ENCODE measurements at places on chromosomes 2 and 18.
A peak's percentile ranks its signal among the peaks of the same experiment; 100 is the strongest.

GRCh38 chr2:118925981-118926380 lies 16.0 kb upstream of the MARCO start:
- no peak for DNase-seq

- DNase-seq = no peak
Measured at GRCh38 chr2:116988303-116988702, 826.2 kb upstream of the DDX18 start.

DNA sequence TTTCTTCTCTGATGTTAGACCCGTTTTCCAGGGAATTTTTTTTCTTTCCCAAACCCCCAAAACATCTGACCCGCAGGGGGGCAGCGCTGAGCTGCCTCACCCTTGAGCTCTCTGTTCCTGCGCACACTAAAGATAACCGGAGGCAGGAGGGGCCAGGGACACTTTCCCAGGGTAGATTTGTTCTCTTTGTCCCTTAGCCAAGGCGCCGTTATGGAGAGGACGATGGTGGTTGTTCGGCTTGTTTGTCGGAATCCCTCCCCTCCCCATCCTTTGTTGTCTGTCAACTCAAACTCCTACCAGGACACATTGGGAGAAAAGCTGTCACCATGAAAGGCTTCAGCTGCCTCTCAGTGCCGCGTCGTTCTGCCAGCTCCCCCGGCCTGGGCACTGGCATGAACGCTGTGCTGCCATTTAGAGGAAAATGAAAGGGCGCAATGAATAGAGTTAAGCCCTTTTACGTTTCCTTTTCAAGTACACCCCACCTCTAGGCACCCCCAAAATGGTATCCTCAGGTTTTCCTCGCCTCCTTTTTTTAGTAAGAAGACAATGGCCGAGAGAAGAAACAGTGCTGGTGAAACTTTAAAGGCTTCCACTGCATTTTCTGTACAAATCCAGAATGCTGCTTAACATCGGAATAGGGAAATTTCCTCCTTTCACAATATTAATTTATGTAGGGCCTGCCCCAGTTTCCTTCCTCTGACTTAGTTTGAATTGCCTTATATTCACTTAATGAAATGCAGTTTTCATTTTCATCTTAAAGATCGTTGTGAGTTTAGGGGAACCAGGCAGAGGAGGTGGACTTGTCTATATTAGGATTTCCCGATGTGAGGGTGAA lies 62.1 kb downstream of the RND3 start:
- DNase-seq = no peak

GRCh38 chr2:108396845-108397244 lies 19.1 kb downstream of the SULT1C4 start:
- DNase-seq = no peak

DNA sequence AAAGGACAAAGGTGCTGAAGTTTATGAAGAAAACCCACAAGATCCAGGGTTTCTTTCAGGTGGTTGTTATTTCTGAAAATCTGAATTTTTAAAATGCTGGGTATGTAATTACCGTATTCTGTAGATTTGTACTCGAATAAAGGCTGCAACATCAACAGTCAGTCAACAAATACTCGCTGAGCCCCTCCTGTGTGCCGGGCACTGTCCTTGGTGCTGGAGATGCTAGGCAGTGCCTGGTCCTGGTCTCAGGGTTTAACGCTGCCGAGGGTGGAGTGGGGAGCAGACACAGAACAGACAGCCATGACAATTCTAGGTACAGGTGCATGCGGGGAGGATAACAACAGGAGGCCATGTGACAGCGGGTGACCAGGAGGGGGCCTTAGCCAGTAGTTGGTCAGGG lies 27.2 kb upstream of the PDIA6 start:
- DNase-seq = no peak

- no peak for DNase-seq
Measured at GRCh38 chr2:149019768-149020167, 18.7 kb upstream of the LYPD6B start.

- DNase-seq = no peak
Measured at GRCh38 chr2:153156743-153157142, 321.8 kb downstream of the RPRM start.

- no peak for DNase-seq
Measured at GRCh38 chr2:3774336-3774735, 71.0 kb downstream of the DCDC2C start.

DNA sequence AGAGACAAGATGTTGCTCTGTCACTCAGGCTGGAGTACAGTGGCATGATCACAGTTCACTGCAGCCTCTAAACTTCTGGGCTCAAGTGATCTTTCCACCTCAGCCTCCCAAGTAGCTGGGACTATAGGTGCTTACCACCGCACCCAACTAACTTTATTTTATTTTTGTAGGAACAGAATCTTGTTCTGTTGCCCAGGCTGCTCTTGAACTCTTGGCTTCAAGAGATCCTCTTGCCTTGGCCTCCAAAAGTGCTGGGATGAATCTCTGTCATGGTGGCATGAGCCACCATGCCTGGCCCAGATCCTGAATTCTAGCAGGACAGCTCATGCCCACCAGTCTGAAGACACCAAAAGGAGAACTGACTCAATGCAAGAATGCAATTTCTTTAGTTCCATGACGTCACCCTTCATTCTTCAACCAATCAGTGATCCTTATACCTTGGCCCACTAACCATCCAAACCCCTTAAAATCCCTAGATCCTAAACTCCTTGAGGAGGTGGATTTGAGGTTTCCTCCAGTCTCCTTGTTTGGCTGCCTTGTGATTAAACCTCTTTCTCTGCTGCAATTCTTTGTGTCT lies 25.6 kb upstream of the CXXC1 start:
- no peak for DNase-seq

- DNase-seq = no peak
Measured at GRCh38 chr2:23530909-23531276, 145.9 kb downstream of the KLHL29 start.

- no peak for DNase-seq
Measured at GRCh38 chr2:27705851-27706622, 42.3 kb downstream of the SLC4A1AP start.

DNA sequence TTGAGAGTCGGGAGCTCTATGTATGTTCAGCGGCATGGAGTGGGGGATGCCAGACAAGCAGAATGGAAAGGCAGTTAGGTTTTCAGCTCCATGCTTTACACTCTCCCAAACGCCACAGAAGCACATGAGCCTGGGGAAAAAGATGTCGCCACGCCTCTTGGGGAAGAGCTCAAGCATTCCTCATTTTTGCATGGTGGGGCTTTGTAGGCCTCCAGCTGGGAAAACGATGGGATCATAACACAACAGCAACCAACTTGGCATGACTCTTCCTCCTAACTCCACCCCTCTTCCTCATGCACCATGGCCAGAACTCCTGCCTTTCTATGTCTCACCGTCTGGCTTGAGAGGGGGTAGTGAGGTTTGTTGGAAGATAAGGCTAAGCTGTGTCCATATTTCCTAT lies 102.6 kb downstream of the PAX3 start:
- DNase-seq = no peak

GRCh38 chr18:2982022-2982421 lies 30.9 kb downstream of the LPIN2 start:
- no peak for DNase-seq

DNA sequence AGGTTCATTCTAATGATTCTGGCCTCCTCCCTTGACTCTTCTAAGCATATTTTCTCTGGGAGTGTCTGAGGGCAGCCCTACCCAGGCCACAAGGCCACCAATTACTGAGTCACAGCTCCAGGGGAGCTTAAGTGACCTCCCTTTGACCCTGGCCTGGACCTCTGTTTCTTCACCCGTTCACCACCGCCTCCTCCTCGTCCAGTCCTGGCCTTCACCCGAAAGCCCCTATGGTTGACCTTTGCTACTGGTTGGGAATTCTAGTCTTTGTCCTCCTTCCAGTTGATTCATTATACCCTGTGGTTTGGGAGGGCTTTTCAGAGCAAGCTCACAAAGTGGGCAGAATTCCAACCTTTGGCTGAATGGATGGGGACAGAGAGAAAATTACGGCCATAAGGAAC lies 72.6 kb downstream of the NRP2 start:
- DNase-seq = no peak

GRCh38 chr2:85264471-85264870 lies 63.3 kb downstream of the TGOLN2 start:
- DNase-seq = no peak

DNA sequence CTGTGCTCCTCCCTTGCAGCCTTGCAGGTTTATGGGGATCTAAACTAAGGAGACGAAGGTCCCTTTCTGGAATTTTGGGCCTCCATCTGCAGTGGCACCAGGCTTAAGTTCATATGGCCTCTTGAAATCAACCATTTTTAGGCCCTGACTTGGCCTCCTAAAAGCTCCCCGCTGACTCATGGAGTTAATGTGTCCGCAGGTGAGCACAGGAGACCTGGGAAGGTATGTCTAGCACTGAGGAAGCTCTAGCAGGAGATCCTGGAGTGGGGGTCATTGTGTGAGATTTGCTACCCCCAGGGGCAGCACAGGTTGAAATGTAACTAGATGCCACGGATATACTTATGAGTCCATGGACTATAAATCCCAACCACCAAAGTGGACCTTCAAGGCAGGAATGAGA lies 95.9 kb upstream of the CELF4 start:
- DNase-seq = no peak

GRCh38 chr2:61478086-61478485 lies 7.2 kb upstream of the USP34 start:
- no peak for DNase-seq

GRCh38 chr2:162917626-162918025 lies 79.1 kb upstream of the KCNH7 start:
- DNase-seq = no peak

GRCh38 chr2:138210487-138210886 lies 246.2 kb downstream of the HNMT start:
- no peak for DNase-seq

- no peak for DNase-seq
Measured at GRCh38 chr18:29979881-29980280, 1062.7 kb downstream of the DSC3 start.

- no peak for DNase-seq
Measured at GRCh38 chr2:12856934-12857601, 140.3 kb downstream of the TRIB2 start.

- no peak for DNase-seq
Measured at GRCh38 chr2:59884166-59884565, 669.3 kb downstream of the BCL11A start.

- DNase-seq = no peak
Measured at GRCh38 chr2:85446296-85447221, 28.0 kb downstream of the SH2D6 start.

DNA sequence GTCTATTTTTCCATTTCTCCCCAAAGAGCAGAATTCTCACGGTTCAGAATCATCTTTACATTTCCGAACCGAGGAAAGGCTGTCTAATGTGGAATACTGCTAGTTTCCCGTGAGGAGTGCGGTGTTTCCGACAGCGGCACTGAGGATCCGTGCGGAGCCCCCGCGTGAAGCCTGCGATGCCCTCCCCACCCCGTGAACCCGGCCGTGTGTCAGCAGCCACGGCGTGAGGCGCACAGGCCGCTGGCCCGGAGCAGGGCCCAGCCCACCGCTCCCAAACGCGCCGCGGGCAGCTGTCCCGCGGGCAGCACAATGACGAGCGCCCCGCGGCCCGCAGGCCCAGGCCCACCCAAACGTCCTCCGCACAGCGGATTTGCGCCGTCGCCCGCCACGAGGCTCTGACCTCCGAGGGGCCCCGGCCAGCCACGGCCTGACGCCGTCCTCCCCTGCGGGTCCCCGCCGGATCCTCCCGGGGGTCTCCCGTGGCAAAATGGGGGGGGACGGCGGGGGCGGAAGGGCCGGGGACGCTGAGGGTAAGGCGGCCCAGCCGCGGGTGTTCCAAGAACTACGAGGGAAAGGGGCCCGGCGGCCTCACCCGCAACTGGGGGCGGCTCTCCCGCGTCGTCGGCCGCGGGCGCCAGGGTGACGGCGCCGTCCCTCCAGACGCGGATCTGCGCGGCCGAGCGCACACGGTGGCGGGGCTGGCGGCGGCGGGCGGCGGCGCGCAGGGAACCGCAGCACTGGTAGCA lies 796 bp downstream of the SPIRE1 start:
- DNase-seq = peak; percentile 73

DNA sequence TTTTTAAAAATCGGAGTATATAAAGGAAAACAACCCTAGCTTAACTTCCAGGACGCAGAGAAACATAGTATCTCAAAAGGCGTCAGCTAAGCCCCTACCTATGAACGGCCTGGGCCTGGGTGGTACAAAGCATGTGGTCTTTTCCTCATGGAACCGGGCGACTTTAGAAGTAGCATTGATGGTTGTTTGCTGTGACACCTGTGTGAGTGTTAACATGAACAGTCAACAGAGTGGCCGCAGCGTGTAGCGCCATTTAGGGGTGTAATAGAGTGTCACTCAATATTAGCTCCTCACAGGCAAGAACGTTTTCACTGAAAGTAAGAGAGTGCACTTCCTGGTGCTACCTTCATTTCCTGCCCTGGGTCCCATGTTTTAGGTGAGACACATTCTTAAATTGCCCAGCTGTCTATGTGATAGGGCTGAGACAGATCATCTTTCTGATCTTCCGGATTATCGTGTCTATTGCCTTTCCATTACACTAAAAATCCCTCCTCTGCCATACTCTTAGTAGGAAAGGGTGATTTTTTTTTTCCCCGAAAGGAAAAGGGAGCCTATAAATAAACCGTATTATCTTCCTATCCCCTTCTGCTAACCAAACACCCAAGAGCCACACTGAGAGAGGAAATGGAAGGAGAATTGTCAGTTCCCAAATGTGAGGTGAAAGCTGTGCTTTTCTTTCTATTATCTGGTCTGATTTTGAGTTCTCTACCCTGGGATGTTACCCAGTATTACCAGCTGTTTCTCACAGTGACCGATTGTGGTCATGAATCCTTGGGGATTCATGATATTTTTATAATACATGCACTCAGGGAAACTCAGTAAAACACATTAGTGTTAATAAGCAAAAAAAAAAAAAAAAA lies 1.3 kb downstream of the GORASP2 start:
- peak; percentile 75 for DNase-seq

DNA sequence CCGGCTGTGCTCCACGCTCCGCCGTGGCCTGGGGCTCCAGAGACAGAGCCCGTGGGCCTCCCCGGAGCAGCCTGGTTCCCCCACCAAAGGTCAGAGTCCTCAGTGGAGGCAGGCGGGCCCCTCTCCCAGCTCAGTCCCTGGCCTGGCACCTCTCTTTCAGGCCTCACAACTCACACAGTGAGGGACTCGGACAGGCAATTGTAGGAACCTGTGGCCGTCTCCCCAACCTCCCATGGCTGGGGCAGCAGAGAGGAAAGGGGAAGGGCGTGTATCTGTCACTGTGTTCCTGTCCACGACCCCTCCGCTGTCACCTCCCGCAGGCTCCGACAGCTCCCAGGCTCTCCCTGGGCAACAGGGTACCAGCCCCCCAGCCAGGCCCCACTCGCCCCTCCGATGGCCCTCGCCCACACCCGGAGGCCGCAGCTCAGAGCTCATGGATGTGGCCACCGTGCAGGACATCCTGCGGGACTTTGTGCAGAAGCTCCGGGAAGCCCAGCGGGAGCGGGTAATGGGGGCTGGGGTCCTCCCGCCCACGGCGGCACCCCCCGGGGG lies 32.4 kb upstream of the SNED1 start:
- no peak for DNase-seq
